ENCODE measurements at places on chromosomes 4 and X.

DNA sequence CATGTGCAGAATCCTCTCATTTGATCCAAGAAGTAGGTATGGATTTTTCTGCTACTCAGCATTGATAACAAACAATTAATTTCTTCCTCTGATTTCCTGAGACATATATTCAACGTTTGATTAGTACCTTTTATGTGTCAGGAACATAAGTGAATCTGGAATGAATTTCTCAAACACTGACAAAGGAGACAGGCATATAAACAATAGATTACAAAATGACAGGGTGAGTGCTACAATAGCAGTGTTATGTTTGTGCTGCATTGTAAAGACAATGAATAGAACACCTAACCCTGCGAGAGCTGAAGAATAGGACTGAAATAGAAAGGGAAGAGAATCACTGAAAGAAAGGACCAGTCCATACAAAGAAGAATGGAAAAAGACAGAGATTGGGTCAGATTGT lies 52.9 kb downstream of the ARHGAP24 start:
- DNase-seq = no peak

DNA sequence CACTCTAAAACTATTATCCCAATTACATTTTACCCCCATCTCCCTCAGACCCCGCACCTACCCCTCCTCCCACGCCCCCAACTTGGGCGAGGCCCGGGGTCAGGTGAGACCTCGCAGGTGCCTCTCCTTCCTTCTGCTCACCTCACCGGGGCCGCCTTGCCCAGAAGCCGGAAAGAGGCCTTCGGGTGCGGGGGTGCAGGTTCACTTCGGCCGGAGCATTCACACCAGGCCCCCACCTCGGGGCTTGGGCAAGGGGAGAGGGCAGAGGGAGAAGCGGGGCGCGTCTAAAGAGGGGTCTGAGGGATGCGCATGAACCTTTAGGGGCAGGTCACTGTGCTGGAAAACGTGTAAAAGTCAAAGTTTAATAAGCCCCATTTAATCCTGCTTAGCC lies 427 bp downstream of the ZNF182 start:
- no peak for DNase-seq

GRCh38 chrX:39532761-39533160 lies 565.0 kb downstream of the BCOR start:
- no peak for DNase-seq

DNA sequence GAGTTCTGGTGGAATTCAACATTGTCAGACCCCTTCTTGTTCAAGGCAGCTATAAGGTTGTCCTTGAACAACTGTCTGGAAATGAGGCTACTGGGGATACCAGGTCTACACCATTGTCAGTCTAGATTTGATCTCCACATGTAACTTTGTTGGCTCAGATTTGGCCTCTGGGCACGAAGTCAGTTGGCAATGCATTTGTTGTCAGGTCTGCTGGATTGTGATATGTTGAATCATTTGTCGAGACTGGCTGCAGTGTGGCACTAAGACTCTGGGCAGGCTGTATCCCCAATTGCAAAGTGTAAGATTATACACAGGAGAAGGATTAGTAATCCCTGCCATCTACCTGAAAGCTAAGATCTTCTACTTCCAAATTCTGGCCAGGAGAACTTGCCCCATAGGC lies 26.5 kb downstream of the ZNF81 start:
- no peak for DNase-seq

- no peak for DNase-seq
Observed at GRCh38 chrX:6052111-6052745, 176.4 kb downstream of the NLGN4X start.

DNA sequence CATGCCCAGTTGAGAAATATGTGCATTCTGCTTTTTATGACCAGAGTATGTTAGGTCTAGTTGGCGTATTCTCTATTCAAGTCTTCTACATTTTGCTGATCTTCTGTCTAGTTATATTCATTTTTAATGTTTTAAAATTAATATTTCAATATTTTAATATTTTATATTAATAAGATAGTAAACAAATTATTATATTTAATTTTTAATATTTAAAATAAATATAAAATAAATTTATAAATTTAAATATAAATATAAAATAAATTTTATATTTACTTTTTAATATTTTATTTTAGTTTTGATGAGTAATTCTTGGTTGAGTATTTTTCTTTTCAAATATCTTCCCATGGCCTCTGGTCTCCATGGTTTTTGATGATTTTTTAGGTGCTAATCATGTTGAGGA lies 123.8 kb downstream of the GABRA2 start:
- no peak for DNase-seq

GRCh38 chr4:38055566-38055965 lies 95.4 kb downstream of the PTTG2 start:
- DNase-seq = no peak

DNA sequence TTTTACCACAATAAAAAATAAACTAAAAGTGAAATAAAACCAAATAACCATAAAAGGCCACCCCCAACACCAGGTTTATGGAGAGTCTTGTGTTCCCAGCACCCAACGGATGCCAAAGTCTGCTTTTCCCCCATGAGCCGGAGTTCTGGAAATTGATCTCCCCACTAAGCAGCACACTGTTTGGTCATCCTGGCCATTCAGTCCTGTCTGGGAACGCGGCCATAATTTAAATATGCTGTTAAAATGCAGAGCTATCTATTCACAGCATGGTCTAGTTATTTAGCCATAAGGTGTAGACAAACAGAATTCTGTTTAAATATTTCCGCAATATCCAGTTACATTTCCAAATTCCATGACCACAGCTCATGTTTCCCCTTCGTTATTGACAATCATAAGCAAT lies 129.6 kb upstream of the TBL1X start:
- DNase-seq = no peak

DNA sequence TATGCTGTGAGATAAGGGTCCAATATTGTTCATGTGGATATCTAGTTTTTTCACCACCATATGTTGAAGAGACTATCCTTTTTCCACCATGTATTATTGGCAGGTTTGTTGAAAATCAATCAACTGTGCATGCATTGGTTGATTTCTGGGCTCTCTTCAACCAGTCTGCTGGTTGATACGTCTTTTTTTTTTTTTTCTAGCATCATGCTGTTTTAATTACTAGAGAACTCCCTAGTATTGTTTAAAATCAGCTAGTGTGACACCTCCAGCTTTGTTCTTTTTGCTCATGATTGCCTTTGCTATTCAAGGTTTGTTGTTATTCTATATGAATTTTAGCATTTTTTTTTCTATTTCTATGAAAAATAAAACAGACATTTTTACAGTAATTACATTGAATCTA lies 123.9 kb downstream of the SLC7A11 start:
- no peak for DNase-seq

- no peak for DNase-seq
Observed at GRCh38 chr4:25172961-25173915, 13.0 kb upstream of the SEPSECS start.

- no peak for DNase-seq
Observed at GRCh38 chr4:181830404-181831035, 412.7 kb upstream of the TENM3 start.

- DNase-seq = no peak
Observed at GRCh38 chr4:152661649-152662048, 18.1 kb downstream of the TMEM154 start.

DNA sequence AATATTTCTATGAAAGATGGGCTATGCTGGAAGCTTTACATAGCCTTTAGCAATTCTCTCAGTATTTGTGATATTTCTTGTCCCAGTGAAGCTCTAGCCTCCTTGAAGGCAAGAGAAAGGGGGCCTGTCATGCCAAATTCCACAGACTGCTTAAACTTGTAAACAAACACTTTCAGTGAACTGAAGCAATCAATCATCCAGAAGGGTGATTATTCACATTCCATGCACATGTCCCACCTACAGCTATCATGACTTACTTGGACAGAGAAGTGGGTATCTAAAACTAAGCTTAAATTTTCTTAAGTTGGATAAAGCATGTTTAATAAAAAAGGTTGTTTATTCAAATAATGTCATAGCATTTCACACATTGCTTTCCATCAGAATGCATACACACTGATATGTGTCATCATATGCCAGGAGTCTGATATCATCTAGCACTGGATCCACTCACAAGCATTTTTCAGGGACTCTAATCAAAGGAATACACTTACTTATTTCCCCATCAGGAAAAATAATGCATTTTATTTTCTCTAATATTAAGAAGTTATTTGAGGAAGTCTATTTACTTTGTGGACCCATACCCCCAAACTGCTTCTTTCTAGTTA lies 1.2 kb upstream of the FSTL5 start:
- DNase-seq = no peak

GRCh38 chr4:173328236-173328901 lies 5.8 kb downstream of the HMGB2 start:
- DNase-seq = no peak

- no peak for DNase-seq
Observed at GRCh38 chr4:185786422-185786821, 25.6 kb downstream of the SORBS2 start.

- no peak for DNase-seq
Observed at GRCh38 chr4:141636771-141637460, 533 bp downstream of the IL15 start.
